Right ventricle myocardium inferior (tissue), 1 donor: ENCODE measurements at places on chromosomes 5 and 9.

DNA sequence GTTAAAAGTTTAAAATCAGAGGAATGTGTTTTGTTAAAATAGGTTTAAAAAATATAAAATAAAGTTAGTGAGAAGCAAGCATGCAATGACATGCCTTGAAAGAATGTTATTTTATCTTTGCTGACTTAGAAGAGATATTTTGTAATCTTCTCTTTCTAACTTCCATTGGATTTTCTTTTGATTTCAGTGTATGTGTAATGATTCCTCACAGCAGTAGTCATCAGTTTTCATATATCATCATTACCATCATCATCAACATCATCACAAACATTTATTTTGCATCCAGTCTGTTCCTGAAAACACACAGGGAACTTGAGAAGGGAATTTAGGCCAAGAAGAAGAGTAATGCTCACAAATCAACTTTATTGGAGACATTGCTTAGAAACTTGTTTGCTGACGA, 699.6 kb downstream of the TAF11L14 start:
- DNase-seq = no peak

DNA sequence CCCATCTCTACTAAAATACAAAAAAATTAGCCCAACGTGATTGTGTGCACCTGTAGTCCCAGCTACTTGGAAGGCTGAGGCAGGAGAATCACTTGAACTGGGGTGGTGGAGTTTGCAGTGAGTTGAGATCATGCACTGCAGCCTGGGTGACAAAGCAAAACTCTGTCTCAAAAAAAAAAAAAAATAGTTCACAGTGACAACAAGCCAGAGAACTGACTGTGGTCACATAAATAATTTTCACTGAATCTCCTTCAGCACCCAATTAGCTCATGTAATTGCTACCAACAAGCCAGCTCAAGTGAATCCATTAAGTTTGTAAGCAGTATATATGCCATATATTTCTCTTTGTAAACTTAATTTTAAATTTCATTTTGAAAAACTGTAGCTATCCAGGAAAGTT, 14.5 kb upstream of the AFAP1L1 start:
- no peak for DNase-seq

DNA sequence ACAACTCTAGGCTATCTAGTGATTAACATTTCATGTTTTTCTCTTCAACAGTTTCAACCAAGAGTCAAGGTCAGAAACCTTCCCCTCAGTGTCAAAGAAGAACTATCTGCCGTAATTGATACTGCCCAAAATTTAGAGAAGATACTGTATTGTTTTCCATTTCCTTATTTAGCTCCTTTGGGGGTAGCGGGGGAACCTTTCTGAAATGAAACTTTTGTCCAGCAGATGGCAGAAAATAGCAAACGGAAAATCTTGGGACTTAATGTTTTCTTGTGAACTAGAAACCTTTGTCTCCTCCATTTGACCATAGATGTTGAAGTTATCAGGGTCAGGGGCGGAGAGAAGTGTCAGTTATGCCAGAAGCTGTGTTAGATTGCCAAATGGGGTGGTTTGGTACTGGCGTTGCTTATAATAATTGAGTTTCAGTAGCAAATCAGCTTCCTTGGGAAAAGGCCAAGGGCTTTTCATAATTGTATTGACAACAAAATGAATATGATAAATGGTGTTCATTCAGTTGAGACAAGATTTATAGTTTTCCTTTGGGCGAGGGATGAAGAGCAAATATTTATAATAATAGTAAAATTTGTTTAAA, 101.7 kb upstream of the TLX3 start:
- DNase-seq = no peak

DNA sequence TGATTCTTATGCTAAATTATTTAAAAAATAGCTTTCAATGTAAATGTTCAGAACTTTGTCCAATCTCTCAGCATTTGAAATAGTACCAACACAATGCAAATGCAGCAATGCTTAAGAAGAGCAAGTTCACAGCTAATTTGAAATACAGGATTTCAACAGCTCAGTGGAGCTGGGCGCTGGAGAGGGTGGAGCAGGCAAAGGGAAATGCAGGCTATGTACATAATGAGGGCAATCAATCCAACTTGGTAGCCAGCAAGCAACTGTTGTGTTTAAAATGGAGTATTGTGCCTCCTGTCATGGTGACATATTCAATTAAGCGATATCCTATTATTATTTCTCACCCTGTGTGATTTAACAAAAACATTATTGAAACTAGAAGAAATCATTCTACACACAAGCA, 568.8 kb downstream of the PSAT1 start:
- DNase-seq = no peak

DNA sequence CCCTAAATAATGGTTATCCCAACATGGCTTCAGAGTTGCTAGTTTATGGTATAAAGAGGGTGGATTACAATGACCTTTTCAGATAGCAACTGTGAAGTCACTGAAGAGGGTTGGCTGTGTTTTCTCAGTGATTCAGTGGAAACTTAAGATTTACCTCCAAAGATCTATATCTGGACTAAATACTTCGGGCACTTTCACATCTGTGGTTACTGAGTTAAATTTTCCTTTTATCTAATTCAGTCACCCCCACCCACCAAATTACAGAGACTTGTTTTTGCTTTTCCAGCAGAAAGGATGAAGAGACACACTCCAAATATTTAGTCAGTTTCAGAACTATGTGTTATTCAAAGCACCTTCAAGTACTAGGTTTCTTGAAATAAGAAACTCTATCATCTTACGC, 573.2 kb downstream of the CCDC171 start:
- DNase-seq = no peak
